ENCODE measurements at places on chromosomes 7 and 10. TPM values are rescaled to one million over a fixed set of nuclear protein-coding genes. Genes with fewer than 3 reads are reported as not detected.

The PIP gene
- total RNA-seq = not detected

The LRRC4 gene
- total RNA-seq = 0.40 TPM

The RAB19 gene
- total RNA-seq = 0.33 TPM

The IGF2BP3 gene
- total RNA-seq = 81.2 TPM

The SEMA3E gene
- total RNA-seq = not detected

The MLXIPL gene
- not detected for total RNA-seq

The ARHGAP22 gene
- 86.9 TPM for total RNA-seq

The ZNF117 gene
- 3.4 TPM for total RNA-seq

The FOXI2 gene
- total RNA-seq = not detected

The UPK3B gene
- not detected for total RNA-seq

DNA sequence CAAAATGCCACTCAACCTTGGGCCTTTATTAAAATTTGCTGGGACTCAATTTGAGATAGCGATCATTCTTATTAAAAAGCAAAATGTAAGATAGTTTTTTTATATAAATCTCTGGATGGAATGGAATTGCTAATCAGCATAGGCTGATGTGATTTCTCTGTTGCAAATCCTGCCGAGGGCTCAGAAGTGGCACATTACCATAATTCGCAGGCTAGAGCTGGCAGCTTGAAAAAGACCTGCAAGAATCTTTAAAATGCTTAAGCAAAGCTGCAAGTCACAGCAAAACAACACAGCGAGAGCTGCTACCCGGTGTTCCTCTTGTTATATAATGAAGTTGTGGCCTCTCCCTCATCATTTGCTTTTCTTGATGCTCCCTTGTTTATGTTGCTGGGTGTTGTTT lies 448.1 kb downstream of the GATA3 start:
- DNase-seq = no peak

- no peak for DNase-seq
Observed at GRCh38 chr10:113303544-113304146, 249.2 kb upstream of the HABP2 start.

- no peak for DNase-seq
Observed at GRCh38 chr7:33471636-33472242, 342.4 kb downstream of the BBS9 start.

- no peak for DNase-seq
Observed at GRCh38 chr7:116577320-116577871, 52.6 kb downstream of the CAV1 start.

DNA sequence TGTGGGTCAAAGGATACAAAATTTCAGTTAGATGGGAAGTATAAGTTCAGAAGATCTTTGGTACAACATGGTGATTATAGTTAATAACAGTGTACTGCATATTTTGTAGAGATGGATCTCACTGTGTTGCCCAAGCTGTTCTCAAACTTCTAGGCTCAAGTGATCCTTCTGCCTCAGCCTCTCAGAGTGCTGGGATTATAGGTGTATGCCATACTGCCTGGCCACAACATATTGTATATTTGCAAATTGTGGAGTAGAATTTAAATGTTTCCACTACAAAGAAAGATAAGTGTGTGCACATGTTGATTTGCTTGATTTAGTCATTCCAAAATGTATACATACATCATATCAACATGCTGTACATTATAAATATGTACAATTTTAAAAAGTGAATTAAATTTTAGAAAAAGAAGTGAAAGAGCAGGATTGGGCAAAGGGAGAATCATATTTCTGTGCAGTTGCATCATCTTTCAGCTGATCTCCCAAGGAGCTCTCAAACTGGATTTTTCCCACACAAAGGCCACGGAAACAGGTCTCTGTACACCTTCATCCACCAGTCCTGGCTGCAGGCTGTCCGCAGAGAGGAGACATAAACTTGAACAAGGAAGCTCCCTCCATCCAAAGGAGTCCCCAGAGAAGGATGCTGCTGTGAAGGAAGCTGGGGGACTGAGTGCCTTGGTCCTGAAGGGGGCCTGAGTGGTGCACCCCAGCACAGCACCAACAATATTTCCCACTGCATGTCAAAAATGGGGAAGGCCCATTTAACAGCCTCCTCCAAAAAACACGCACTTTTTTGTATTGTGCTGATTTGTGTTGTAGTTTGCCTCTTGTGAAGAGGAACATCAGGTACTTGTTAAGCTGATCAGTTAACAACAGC lies 217.1 kb upstream of the GHITM start:
- DNase-seq = no peak

DNA sequence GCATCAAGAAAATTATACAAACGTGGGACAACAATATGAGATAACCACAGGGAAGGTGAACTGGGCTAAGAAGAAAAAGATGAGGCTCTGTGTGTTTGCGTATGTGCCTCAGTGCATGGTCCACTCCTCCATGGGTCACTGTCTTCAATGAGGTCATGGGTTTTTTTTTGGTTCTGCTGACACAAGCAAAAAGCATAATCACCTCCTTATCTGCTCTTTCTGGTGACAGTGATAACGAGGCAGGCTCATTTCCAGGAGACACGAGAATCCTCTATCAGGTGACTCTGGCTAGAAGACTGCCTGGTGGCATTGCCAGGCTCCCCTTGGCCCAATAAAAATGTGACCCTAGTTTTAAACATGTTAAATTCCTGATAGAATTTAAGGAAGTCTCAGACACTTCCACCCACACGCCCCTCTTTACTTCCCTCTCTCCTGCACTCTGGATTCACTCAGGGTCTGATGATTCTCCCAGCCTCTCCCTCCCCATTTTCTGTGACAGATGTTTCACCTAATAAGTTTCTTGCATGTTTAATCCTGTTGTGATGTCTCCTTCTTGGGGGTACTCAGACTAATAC lies 35.3 kb upstream of the CDCA7L start:
- no peak for DNase-seq

GRCh38 chr7:106717254-106717954 lies 56.4 kb upstream of the CCDC71L start:
- DNase-seq = no peak

- DNase-seq = no peak
Observed at GRCh38 chr10:108360187-108360586, 1195.7 kb upstream of the SORCS1 start.

- DNase-seq = no peak
Observed at GRCh38 chr7:65722361-65722792, 150.5 kb upstream of the VKORC1L1 start.

DNA sequence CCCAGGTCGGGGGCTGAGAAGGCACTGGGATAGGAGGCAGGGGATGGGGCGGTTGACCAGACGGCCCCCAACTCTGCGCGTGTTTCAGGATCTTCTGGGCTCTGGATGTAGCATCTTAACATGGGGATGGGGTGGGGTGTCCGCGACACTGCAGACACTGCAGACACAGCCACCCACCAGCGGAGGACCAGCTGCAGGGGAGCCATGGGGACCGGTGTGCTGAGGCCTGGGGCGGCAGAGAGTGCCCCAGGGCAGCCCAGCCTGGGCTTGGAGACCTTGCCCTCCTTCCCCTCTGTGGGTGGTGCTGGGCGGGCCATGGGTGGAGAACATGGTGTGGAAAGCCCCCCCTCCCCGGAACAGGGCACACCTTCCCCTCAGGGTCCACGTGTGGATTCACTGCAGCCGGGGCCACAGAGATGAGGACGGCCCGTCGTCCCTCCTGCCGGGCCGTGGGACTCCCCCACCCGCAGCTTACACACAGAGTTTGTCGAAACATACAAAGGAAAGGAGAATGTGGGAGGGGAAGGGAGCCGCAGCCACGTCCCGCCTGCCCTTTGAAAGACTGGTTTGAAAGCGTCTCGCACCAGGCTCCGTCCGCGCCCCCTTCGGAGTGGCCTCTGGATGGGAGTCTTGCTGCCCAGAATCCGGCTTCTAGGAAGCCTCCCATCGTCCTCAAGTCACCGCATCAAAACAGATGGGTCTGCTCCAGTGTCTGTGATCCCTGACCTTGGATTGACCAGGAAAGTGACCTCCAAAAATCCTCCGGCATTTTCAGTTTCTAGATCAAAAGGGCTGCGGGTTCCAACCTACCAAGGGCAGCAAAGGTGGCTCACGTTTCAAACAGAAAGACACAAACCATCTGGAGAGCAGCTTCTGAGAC lies 91.5 kb upstream of the TCERG1L start:
- no peak for DNase-seq

DNA sequence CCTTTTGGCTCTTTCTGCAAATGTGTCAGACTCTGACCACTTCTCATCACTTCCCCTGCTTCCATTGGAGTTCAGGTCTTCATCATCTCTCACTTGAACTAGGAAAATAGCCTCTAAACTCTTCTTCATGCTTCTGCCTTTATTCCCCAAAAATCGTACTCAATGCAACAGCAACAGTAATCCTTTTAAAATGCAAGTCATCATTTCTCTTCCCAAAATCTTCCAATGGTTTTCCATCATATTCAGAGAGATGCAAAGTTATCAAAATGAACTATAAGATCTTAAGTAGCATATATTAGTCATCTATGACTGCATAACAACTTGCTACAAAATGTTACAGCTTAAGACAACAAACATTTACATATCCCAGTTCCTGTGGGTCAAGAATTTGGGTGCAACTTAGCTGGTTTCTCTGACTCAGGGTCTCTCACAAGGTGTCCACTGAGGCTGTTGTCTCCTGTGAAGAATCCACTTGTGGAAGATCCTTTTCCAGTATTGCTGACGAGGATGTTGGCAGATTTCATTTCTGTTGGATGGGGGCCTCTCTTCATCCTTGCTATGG lies 31.0 kb upstream of the ETV1 start:
- no peak for DNase-seq

- no peak for DNase-seq
Observed at GRCh38 chr7:74502216-74502891, 48.6 kb downstream of the GTF2IRD1 start.

DNA sequence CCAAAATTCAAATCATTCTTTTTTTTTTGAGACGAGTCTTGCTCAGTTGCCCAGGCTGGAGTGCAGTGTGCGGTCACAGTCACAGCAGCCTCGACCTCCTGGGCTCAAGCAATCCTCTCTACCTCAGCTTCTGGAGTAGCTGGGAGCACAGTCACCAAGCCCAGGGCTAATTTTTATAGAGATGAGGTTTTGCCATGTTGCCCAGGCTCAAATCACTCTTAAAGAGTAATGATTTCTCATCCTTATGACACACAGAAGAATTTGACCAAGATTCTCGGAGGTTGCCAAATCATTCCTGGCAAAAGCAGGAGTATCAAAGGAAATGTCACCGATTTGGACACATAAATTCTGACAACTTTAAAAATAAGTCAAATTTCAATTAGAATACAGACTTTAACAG lies 39.1 kb downstream of the SIRT1 start:
- no peak for DNase-seq

- no peak for DNase-seq
Observed at GRCh38 chr7:73463260-73463659, 29.7 kb downstream of the FZD9 start.
